Inflammatory macrophage treated with lipopolysaccharide for 1 hour (primary cell): ENCODE measurements at places on chromosomes 1 and 21.

- DNase-seq, result peak; percentile 77
Measured at GRCh38 chr1:26787381-26787705, 407 bp upstream of the PIGV start.

- no peak for DNase-seq
Measured at GRCh38 chr21:22346576-22346975, 1348.4 kb downstream of the NCAM2 start.

DNA sequence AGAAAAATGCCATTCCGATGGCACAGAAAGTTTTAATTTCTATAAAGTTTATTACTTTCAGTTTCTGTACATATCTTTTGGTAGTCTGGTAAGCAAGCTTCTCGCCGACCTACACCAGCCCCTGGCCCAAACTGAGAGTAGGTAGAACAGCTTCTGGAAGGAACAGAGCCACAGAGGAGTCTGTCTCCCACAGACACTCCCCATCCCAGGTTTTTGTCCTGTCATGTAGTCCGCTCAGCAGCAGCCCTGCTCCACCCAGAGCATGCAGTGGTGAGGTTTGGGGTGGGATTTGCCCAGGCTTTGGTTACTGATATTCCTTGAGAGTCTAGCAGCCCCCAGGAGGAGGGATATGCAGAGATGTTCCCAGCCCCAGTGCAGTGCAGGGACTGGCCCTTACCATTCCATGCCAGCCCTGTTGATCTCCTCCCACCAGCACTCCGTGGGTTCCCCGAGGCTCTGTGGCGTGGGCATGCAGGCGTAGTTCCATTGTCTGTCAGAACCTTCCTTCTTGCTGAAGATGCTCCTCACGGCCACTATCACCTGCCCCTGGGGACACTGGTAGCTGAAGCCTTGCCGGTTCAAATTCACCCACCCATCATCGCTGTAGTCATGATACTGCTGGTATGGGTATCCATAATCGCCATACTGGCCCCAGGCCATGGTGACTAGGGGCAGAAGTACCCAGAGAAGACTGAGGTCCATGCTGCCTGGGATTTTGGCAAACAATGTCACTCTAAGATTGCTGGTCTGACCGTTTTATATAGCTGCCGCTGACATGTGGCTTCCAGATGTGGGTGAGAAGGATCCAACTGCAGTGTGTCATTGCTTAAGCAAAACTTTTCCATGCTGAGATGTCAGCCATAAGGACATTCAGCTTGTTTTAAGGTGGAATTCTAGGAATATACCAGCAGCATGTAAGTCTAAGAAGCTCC, at the start of gene DPT:
DPT (minus strand) TSS at position 734 of the 932 bp plus-strand sequence; CDS start at position 702, 32 bp downstream.
- DNase-seq, result no peak

- no peak for DNase-seq
Measured at GRCh38 chr1:14949270-14949835, 204.2 kb upstream of the TMEM51 start.

GRCh38 chr1:43924516-43924915, 9.1 kb upstream of the ARTN start:
- no peak for DNase-seq

DNA sequence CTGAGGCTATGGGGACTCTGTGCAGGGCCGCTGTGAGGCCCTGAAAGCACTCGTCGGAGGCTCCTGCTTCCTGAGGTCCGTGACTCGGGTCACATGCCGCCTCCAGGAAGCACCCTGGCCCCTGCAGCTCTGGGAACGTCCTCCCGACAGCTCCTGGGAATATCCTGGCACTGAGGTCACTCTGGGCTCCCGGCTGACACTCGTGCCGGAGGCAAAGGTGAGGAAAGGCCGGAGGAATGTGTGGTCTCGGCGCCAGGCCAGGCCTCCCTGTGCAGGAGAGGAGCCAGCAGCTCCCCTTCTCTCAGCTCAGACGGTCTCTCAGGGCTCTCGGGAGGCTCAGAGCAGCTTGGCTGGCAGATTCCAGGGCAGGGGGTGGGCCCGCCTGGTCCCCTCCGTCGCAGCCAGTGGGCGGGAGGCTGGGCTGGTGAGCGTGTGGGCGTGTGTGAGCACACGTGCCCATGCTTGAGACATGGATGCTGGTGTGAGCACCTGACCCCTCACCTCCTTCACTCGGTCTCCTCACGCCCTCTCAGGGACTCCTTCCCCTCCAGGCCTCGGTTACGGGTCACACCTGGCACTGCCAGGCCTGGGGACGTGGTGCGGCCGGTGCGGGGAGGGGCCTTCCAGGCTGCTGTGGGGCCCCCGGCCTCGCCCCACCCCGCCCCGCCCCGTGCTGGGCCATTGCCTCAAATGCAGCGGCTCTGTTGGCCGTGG, 5.5 kb upstream of the RNF223 start:
- DNase-seq, result peak; percentile 49

GRCh38 chr1:90558126-90558525, 159.0 kb downstream of the BARHL2 start:
- DNase-seq, result no peak

DNA sequence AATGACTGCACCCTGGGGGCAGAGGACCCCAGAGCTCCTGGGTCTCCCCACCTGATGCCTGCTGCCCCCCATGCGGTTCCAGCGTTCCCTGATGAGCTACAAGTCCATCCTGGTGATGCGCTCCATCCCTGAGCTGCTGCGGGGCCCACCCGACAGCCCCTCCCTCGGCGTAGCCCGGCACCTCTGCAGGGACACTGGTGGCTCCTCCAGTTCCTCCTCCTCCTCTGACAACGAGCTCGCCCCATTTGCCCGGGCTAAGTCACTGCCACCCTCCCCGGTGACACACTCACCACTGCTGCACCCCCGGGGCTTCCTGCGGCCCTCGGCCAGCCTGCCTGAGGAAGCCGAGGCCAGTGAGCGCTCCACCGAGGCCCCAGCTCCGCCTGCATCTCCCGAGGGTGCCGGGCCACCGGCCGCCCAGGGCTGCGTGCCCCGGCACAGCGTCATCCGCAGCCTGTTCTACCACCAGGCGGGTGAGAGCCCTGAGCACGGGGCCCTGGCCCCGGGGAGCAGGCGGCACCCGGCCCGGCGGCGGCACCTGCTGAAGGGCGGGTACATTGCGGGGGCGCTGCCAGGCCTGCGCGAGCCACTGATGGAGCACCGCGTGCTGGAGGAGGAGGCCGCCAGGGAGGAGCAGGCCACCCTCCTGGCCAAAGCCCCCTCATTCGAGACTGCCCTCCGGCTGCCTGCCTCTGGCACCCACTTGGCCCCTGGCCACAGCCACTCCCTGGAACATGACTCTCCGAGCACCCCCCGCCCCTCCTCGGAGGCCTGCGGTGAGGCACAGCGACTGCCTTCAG, 35.5 kb downstream of the TRIM11 start:
- no peak for DNase-seq

DNA sequence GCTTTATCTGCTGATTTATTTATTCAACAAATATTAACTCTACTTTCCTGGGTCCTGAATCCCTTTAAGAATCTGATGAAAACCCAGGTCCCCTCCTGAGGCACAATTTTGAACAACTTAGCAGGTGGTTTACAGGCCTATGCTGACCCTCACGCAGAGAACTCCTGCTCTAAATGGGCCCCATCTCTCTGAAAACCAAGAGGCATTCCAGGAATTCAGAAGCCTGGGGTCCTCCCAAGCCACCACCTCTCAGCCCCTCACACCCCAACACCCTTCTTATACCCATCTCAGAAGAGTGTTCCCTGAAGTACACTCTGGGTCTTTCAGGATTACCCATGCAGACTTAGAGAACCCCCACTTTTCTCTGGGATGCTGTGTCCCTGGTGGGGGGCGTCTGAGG, 34.5 kb downstream of the LHX4 start:
- no peak for DNase-seq

DNA sequence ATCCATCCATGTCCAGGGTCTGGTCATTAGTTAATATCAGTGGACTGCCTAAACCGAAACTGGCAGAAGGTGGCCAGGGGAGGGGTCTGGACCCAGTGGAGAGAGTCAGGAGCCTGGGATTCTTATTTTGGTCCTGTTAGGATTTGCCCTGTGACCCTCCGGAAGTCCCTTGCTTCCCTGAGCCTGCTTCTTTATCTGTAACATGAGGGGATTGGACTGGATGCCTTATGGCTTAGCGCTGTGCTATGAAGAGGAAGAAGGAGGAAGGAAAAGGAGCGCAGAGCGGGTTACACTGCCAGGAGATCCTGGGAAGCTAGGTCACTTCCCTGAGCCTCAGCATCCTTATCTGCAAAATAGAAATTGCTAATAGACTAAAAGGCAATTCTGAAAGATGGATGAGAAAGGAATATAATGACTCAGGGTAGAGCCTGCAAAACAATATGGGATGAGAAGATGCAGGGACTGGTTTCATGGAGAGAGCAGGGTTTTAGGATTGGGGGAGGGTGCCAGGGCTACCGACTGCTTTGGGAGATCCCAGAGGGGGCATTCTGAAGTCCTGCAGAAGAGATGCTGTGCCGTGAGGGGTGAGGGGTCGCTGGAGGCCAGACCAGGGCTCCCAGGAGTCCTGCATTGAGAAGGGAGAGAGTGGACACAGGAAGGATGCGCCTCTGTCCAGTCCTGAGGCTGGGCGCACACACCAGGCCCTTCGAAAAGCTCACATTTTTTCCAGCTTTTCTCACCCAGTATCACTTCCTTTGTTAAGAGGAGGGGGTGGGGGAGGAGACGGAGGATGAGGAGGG, 460 bp upstream of the ADORA1 start:
- no peak for DNase-seq

DNA sequence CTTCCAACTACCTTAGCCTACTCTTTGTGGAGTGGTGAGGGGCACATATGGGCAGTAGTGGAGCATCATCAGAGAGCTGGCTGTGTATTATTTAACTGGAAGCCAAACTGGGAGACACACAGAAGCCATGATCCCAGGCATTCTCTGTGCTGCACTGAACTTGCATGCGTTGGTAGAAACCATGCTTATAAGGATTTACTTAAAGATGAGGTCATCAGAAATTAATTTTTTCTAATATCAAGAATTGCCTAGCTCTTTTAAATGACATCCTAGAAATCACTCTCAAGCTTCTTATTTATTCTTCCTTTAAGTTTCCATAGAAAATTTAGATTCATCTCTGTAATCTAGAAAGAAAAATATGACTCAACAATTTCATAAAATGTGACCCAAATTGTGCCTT, 136.2 kb downstream of the KCNK1 start:
- DNase-seq, result no peak

DNA sequence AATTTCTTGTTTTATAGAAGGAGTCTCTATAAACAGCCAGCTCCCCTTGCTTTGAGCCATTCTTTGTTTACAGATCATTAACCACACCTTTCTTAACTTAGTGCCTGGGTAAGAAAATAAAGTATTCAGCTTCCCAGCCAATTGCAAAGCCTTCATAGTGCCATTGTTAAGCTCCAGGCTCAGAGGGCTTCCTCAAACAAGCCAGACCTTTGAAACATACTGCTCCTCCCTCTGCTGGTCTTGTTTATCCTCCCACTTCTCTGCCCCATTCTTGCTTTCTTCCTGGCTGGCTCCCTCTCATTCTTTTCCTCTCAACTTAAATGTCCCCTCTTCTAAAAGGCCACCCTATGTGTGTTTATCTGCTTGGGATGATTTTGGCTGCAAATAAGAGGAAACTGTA, 319.4 kb upstream of the ST6GALNAC5 start:
- DNase-seq, result no peak

DNA sequence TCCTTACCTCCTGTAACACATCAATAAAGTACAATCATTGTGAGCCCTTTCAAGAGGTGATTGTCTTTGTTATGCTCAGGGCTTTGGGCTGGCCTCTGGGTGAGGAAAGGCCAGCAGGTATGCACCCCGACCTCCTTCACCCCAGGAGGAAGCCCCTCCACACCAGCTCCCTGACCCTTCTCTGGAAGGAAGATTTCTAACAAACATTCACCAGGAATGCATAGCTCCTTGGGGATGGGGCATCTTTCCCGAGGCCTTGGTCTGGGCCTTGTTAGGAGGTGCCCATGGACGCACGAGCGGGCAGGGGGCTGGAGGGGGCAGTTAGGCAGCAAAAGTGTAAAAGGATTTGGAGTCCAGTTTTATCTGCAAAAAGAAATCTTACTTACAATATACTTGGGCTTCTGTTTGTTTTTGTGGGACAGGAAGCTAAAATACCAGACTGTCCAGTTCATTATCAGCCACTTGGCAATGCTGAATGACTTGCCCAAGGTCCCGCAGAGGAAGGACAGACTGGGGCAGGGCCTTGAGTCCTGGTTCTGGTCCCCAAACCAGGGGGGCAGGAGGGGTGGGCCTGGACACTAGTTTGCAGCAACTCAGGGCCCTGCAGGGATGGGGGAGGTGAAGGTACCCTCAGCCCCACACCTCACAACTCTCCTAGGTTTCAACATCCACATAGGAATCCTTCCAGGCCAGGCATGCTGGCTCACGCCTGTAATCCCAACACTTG, 10.1 kb downstream of the ZC3H12A start:
- DNase-seq, result no peak

- peak; percentile 2 for DNase-seq
Measured at GRCh38 chr1:29698033-29698432, 461.7 kb downstream of the PTPRU start.

- no peak for DNase-seq
Measured at GRCh38 chr1:171792656-171793369, 11.4 kb downstream of the METTL13 start.

- no peak for DNase-seq
Measured at GRCh38 chr1:7255303-7256058, 470.2 kb downstream of the CAMTA1 start.

GRCh38 chr1:201778279-201779065, 50.5 kb upstream of the IPO9 start:
- no peak for DNase-seq

- DNase-seq, result no peak
Measured at GRCh38 chr1:74053407-74053806, 144.6 kb downstream of the LRRIQ3 start.
